ENCODE measurements at places on chromosomes 7 and 10.

- DNase-seq: no peak
Observed at GRCh38 chr7:102823390-102824119, 74.8 kb downstream of the FAM185A start.

DNA sequence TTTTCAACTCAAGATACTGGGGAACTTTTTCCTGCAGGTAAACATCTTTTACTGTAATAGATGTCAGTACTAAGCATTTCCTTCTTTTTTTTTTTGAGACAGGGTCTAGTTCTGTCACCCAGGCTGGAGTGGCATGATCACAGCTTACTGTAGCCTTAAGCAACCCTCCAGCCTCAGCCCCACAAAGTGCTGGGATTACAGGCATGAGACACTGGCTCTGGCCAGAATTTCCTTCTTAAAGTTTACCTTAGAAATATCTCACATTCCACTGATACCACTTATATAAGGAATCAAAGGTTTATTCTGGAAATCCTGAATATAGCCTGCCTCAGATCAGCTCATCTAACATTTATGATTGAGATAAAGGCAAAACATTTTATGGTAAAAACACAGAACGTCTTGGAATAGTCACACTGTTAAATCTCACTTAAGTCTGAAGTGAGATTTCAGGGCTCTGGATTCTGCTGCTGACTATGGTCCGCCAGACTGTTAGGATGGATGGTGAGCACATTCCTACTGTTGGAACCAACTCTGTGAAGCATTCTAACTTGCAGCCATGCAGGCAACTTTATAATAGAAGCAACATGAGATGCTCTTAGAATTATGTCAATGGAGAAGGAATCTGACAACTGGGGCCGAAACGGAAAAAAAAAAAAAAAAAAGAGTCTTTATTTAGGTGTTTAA, 151.9 kb downstream of the ZMYND11 start:
- no peak for DNase-seq

GRCh38 chr7:90222811-90223725, 11.5 kb downstream of the STEAP2 start:
- DNase-seq: no peak

DNA sequence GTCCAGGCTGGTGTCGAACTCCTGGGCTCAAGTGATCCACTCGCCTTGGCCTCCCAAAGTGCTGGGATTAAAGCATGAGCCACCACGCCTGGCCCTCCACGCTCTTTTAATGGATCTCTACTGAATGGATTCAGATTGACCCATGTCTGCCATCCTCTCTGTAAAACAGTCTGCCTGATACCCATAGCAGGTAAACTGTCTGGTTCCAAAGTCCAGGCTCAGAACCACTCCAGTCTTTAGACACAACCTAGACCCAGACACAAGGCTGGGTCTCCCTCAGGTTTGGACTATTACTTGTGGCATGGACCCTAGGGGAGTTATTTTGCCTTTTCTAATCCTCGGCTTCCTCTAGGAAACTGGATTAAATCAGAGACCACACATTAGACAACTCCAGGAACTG, 19.1 kb downstream of the HIP1 start:
- DNase-seq: no peak

DNA sequence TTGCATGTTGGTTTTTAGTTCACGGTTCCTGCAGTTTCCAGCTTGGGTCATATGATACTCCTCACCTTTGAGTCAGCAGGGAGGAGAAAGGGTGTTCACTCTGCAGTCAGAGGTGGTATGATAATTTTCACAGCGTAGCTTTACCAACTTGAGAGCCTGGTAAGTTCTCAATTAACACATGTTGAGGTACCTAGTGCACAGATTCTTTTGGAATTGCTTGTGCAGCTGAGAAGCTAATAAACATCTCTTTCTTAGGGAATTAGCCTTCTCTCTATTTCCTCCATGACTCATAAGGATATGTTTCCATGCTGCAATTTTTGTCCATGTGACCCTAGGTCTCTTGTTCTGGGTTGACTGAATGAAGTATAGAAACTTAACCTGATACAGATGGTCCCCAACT, 166.6 kb downstream of the KIF20B start:
- no peak for DNase-seq

- no peak for DNase-seq
Observed at GRCh38 chr10:49387071-49387470, 8.8 kb downstream of the DRGX start.

DNA sequence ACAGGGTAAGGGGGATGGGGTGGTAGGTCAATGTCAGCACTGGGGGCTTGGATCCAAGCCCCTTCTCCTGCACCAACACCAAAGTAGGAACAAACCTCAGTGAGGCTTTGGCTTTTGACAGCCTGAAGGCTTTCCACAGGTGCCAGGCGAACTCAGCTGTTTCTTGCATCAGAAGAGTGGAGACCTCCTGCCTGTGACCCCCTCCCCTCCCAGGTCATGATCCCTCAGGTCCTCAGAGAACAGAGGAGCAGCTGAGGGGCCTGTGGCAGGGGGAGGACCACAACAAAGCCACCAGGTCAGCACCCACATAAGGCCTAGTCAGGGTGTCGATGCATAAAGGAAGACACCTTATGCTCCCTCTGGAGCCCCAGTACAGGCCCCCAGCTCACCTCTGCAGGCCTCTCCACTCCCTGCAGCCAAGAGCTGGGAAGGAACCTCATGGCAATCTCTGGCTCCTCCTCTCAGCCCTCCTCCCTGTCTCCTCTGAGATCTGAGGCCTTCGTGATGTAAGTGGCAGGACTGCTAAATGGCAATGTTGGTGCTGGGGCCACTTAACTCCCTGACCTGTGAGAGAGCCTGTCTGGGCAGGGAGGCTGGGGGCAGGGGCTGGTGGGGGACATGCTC, 19.1 kb upstream of the PRRT4 start:
- DNase-seq: no peak

DNA sequence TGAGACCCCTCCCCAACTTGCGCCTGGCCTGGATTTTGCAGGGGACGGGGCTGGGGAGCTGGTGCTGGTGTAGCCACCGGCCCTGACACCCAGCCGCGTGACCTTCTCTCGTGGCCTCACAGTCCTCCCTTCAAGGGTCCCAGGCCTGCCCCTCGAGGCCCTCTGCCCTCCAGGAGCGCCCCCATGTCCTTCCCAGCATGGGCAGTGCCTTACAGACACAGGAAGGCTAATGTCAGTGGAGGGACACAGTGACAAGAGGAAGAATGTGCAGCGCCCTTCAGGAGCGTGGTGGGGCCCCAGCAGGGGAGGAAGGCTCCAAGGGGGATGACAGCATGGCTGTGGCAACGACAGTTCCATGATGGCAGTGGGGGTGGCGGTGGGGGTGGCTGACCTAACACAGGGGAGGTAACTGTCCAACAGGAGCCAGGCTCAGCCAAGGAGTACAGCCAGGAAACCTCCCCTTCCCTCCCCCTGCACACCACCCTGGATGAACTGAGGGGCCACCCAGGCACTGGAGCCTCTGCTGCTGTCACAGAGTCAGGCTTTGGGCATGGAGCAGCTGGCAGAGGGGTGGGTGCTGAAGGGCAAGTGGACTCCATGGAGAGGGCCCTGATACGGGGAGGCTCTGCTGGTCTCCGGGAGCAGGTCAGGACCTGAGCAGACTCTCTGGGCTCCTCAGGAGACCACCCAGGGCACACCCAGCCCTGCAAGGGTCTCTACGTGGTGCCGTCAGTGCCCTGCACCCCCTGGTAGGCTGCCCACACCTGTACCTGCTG, 76.0 kb upstream of the RET start:
- DNase-seq: no peak

DNA sequence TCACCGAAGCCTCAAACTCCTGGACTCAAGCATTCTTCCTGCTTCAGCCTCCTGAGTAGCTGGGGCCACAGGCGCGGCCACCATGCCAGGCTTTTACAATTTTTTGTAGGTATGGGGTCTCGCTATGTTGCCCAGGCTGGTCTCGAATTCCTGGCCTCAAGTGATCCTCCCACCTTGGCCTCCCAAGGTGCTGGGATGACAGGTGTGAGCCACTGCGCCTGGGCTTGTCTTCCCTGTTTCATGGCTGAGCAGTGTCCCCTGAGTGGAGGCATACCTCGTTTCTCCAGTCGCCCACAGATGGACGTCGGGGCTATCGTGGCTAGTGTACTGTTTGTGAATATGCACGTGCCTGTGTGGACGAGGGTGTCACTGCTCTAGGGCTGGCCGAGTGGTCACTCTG, 11.3 kb downstream of the INPP5A start:
- no peak for DNase-seq

GRCh38 chr10:89091496-89091895, 100.9 kb downstream of the FAS start:
- DNase-seq: no peak

DNA sequence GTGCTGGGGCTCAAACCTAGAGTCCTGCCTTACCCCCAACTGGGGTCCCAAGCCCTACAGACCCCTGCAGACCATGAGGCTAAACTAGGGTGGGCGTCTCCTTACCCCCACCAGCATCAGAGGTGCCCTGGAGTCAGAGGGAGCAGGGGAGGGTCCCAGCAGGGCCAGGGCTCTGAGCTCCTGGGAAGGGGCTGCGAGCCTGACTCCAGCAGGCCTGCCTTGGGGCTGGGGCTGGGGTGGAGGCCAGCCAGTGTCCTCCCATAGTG, 1.3 kb downstream of the SNCG start:
- no peak for DNase-seq

DNA sequence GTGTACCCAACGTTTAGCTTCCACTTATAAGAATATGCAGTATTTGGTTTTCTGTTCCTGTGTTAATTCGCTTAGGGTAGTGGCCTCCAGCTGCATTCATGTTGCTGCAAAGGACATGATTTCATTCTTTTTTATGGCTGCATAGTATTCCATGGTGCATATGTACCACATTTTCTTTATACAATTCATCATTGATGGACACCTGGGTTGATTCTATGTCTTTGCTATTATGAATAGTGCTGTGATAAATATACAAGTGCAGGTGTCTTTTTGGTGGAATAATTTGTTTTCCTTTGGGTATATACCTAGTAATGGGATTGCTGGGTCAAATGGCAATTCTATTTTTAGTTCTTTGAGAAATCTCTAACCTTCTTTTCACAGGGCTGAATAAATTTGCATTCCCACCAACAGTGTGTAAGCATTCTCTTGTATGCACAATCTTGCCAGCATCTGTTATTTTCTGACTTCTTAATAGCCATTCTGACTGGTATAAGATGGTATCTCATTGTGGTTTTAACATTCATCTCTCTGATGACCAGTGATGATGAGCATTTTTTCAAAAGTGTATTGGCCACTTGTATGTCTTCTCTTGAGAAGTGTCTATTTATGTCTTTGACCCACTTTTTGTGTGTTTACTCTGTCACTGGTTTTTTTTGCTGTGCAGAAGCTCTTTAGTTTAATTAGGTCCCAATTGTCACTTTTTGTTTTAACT, 72.5 kb upstream of the CC2D2B start:
- no peak for DNase-seq

DNA sequence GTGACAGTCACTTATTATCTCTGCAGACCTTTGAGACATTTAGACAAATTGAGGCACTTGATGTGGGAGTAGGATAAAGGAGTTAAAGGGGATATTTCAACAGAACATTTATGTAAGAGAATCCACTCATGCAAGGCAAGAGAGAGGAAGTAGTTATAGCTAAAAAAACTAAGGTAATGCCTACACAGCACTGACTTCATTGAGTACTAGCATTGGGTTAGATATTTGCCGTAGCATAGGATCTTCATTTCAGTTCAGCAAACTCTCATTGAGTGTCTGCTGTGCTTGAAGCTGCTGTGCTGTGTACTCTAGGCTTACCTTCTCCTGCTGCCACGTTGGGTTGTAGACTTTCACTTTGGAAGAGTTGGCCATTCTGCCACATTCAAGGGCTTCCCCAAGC, 10.5 kb upstream of the ENTPD1 start:
- DNase-seq: no peak

DNA sequence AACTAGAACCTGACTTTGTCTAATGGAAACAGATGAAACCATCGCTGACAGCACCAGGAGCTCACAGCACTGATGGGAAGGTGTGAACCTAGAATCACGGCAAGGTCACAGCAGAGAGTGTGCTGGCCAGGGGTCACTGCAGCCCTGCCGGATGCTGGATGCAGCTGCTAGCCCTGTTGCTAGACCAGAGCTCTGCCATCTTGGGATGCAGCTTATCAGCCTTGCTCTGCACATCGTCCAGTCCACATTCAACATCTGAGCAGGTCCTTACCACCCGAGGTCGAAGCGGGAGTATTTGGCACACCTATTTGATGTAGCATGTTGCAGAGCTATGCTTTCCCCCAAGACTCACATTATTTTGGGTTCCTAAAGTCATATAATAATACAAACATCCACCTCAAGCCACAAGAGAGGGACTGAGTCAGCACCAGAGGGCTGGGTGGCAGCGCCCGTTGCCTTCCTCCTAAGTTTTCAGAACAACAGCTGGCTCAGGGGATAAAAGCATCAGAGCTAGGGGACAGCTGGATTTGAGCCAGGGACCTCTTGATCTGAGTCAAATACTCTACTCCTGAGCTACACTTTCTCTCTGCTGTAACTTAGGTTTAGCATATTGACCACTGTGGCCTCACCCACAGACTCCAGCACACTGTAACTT, 135.3 kb downstream of the ZNF467 start:
- no peak for DNase-seq

DNA sequence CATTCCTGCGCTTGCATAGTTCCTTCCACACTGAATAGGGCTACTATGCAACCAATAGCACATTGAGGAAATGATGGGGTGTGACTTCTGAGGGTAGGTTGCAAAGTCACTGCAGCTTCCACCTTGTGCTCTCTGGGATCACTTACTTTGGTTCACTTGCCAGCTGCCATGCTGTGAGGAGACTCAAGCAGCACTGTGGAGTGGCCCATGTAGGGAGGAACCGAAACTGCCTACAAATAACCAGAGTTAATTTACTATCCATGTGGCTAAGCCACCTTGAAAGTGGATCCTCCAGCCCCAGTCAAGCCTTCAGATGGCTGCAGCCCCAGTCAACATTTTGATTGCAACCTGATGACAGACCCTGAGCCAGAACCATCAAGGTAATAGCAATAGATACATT, 64.3 kb downstream of the FAM204A start:
- no peak for DNase-seq

GRCh38 chr7:3518546-3518945, 217.5 kb downstream of the SDK1 start:
- DNase-seq: no peak

- peak; percentile 93 for DNase-seq
Observed at GRCh38 chr10:29895456-29895855, 163.9 kb downstream of the JCAD start.
